ENCODE measurements at places on chromosomes 1 and 21.

DNA sequence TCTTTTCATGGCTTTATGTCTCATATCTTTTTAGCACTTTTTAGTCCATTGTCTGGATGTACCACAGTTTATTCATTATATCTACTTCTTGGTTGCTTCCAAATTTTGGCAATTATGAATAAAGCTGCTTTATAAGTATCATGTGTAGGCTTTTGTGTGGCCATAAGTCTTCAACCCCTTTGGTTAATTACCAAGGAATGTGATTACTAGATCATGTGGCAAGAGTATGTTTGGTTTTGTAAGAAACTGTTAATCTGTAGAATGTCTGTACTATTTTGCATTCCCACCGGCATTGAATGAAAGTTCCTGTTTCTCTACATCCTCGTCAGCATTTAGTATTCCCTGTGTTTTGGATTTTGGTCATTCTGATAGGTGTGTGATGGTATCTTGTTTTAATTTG, 31.5 kb downstream of the ZBTB40 start:
- no peak for DNase-seq

GRCh38 chr1:27539901-27540861, 50.2 kb upstream of the WASF2 start:
- no peak for DNase-seq

DNA sequence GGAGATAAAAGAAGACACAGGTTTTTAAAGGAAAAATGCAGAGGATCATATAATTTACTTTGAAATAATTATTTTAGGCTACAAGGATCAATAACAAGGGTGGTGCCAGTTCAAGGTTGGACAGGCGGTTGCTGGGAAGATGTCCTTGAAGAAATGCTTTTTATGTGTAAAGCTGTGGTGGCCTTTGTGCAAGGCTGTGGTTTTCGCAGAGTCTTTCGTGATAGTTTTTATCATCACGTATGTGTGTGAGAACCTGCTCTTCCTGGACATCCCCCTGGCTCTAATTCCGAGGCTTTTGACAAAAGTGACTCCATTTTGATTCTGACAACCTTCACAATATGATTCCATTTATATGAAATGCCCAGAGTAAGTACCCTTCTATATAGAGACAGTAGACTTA, 85.8 kb upstream of the COG2 start:
- DNase-seq, result no peak

DNA sequence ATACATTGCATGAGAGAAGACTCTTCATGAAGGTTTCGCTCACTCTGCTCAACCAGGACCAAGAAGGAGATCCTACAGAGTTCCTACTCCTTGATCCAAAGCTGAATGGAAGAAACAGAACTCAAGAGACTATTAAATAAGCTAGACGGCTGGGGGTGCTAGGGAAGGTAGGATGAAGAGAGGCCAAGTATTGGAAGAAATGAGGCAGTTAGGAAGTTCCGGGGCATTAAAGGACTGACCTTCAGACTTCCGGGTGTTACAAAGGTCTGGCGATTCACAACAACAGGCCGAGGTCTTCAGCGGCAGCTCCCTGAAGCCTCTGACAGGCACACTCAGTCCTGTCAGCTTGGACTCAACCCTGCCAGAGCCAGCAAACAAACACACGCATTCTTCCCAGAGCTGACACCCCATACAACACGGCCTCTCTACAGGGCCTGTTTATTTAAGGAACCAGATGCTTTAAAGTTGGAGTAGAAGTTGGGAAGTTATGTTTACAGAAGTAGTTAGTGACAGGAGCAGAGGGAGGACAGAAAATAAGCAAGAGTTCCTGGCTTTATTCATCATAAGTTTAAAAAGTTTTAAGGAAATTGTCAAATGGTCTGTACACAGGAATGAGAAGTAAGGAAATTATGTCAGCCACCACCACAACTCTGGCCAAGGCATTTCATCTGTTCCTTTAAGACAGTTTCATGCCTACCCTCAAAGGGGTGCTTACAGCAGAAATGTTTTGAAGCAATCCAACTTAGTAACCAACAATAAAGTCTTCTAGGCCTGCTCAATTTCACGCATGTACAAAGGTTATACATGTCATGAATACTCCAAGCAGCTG, 4.7 kb downstream of the SORT1 start:
- no peak for DNase-seq

GRCh38 chr1:16326833-16327404, 25.4 kb downstream of the FBXO42 start:
- DNase-seq, result no peak

- no peak for DNase-seq
These were observed 196 bp downstream of the ALX3 start for GRCh38 chr1:110070282-110070669.

GRCh38 chr21:44921928-44922327, 1.2 kb upstream of the ITGB2 start:
- no peak for DNase-seq

DNA sequence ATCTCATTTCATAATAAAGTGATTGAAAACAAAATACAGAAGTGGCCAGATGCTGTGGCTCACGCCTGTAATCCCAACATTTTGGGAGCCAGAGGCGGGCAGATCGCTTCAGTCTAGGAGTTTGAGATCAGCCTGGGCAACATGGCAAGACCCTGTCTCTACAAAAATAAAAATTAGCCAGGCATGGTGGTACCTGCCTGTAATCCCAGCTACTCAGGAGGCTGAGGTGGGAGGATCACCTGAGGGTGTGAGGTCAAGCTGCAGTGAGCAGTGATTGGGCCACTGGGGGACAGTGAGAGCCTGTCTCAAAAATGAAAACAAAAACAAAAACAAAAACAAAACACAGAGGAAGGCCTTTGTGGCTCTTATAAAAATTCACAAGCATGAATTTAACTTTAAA, 38.6 kb downstream of the TRIM33 start:
- DNase-seq, result no peak

- no peak for DNase-seq
These were observed 17.9 kb upstream of the KCNE2 start for GRCh38 chr21:34345892-34346291.

DNA sequence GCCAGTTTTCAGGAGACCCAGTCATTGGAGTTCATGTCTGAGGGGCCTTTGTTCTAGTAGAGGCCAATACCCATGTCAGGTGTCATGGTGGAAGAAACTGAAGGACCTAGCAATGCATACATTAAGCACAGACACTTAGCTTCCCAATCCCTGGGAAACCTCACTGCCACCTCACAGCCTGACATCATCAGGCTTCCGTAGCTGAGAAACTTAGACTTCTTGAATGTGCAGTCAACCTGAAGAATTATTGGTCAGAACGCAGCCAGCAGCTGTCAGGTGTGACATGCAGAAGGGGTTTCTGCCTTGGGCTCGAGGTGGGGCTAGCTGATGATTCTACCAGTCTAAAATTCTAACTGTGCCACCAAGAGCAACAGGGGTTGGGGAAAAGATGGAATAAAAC, 1.9 kb upstream of the ITPKB start:
- DNase-seq, result no peak

GRCh38 chr1:18673976-18674375, 43.3 kb downstream of the PAX7 start:
- DNase-seq, result no peak

GRCh38 chr1:84603941-84604830, 29.9 kb upstream of the CTBS start:
- no peak for DNase-seq

GRCh38 chr1:29385966-29386365, 149.6 kb downstream of the PTPRU start:
- DNase-seq, result no peak

DNA sequence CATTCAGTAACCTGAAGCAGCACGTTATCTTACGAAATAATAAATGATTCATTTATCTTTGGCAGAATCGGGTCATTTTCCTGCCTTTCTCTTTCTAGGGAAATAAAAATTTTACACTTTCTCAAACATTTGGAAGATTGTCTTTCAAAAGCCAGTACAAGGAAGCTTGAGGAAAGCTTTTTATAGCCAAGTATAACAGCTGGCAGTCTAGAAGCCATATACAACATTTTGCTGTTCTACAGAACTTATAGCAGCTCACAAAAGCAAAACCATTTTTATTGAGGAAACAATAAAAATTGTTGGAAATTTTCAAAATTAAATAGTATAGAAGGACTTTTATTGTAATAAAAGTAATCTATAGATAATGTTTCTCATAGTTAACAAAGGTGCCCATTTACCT, 448.6 kb downstream of the SMYD3 start:
- no peak for DNase-seq

DNA sequence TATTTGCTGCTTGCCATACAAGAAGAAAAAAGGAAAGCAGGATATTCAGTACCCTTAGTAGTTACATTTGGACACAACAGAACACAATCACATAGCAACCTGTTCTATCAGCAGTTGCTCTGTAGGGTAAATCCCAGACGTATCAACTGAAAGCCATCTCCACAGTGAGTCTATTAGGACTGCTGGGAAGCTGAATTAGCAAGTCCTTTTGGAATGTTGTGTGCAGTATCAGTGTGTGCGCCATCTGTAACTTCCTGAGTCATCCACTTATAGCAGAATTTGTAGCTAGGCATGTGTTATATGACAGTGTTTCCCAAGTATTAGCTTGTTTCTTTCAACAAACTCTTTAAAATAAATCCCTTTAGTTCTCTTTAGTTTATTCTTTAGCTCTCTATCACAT, 21.3 kb downstream of the CCDC30 start:
- DNase-seq, result no peak

DNA sequence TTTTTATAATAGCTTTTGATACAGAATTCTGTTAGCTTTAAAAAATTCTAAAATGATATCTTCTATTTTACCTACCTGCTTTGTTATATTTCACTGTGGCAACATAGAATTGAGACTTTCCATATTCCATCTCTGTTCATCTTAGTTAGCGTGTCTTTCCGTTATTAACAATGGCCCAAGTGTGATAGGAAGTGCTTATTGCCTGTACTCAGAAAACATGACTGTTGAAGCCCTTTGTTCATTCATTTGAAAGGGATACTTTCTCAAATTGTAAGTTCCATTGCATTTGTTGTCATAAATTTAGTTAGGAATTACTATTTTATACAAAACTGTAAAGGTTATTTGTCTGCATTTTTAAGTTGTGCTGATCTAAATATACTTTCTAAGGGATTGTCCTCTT, 73.1 kb downstream of the LAMC1 start:
- no peak for DNase-seq

- no peak for DNase-seq
These were observed at the start of gene HAPLN2 for GRCh38 chr1:156618853-156619581. HAPLN2 (plus strand) TSS chr1:156619415; CDS start chr1:156623491, 4,076 bp downstream.
